ENCODE measurements at places on chromosomes 12 and 14.

DNA sequence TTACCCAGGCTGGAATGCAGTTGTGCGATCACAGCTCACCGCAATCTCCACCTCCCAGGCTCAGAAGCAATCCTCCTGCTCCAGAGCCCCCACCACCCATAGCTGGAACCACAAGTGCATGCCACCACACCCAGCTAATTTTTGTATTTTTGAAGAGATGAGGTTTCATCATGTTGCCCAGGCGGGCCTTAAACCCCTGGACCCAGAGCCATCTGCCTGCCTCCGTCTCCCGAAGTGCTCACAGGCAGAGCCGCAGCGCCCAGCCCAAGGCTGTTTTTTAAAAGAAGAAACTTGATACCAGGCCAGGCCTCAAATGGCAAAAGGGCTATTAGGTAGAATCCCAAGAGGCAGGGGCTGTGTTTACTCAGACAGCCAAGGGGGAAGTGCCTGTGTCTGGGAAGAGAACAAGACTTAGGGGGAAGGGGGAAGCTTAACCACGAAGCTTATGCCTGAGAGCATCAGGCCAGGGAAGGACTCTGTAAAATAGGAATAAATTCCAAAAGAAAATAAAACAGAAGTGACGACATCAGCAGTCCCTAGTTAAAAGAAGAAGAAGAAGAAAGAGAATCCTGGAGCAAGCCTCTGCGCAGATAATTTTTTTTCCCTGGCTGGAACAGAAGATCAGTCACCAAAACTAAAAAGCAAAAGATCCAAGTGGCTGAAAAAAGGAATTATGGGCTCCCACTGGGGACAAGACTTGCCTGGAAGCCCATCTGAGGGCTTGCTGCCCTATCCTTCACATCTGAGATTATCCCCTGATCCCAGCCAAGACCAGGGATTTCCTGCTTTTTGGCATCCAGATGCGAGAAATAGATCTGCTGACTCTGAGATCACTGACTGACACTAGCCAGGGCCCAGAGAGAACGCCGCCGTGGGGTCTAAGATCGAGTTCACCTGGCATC, 170.5 kb downstream of the NDUFA12 start:
- ATAC-seq = no peak

- no peak for ATAC-seq
Observed at GRCh38 chr12:131513606-131514005, 197.3 kb upstream of the SFSWAP start.

DNA sequence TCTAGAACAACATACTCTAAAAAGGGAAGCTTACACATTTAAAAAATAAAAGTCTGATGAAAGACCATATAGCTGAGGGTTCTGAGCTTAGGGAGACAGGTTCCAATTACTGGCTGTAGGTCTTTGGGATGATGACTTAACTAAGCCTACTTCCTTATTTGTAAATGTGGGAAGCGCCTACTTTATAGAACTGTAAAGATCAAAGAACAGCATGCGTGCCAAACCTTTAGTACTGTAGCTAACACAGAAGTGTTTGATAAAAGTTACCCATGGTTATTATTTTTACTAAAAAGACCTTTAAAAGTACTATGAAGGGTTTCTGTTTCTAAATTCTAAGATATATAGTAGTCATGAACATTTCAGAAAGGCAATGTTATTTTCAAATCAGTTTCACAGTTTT, 35.7 kb downstream of the STK38L start:
- no peak for ATAC-seq

DNA sequence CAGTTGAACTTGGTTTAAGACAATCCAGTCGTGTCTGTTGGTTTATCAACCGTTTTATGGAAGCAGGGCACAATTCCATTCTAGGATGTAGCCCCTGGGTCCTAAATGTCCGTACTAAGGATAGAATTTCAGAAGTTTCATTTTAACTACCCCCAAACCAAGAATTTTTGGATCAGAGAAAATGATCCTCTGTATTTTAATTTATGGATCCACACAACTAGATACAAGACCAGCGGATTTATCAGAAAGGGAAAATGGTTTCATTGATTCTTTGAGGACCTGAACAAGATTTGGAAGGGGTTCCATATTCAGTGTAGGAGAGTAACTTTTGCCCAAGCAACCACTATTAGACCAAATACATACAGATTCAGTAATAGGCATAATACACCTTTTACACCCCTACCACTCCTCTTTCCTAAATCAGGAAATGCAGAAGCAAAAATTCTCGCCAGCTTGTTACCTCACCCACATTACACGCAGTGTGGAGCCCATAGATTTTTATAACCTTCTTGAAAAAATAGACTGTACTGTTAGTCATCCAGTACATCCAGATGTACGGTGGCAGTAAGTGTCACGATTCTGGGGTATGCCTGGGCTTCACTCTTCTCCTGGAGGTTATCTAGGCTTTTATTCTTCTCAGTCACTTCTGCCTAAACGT, 1.4 kb upstream of the FBXL14 start:
- no peak for ATAC-seq

DNA sequence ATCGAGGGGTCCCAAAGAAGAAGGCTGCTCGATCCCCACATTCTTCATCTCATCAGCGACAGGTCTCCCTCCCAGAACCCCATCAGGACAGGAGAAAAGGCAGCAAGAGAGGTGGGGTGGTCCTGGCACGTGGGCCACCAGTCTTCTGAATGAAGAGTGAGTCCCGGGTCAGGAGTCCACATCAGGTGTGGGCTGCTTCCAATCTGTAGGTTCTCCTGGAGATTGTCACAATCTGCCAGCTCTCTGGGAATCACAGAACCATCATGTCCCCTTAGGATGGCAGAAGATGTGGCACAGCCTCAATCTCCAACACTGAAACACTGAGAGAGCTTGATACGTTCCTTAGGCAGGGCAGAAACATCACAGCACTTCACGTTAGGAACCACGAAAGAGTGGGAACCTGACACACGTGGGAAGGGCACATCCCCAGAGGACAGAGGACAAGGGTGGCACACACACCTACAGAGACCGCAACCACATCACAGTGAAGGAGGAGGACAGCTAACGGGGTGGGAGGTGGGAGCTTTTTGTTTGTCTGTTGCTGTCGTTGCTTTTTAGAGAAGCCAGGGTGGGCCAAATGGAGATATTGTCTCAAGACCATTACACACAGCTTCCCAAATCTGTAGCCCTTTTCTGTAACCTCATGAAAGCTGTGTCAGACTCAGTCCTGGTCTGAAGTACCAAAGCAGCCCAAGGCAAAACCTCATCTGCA, 284.5 kb downstream of the DPF3 start:
- ATAC-seq = no peak

DNA sequence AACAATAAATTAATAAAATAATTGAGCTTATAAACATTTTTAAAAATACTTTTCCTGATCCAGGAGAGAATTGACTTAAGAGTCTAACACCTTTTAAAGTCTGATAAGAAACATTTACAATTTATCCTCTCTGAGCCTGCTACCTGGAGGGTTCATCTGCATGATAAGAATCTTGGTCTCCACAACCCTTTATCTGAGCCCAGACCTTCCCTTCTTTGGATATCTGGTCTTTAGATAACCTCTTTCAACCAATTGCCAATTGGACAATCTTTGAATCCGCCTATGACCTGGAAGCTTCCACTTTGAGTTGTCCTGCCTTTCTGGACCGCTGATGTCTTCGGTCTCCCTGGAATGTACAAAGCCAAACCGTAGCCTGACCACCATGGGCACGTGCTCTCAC, 1393.3 kb upstream of the TMEM132C start:
- ATAC-seq = no peak

DNA sequence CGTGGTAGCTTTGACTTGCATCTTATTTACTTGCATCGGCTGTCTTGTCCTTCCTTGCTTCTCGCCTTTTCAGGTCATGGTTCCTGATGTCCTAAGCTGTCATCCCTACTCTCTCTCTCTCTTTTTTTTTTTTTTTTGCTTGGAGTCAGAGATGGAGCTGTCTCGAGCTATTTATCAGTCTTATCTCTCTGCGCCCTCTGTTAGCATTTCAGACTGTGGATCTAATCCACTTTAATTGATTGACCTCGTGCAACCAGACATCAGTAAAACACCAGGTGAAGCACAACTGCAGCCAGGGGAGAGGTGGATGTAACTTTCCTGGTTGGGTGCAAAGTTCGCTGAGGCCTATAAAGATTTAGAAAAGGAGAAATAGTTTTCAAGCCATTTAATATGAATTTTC, 554.8 kb downstream of the DIO2 start:
- no peak for ATAC-seq

GRCh38 chr14:84969501-84969900, 560.4 kb upstream of the FLRT2 start:
- ATAC-seq = no peak

- no peak for ATAC-seq
Observed at GRCh38 chr12:55716582-55716957, 724 bp downstream of the BLOC1S1 start.

GRCh38 chr14:28771168-28771567, 4.6 kb downstream of the FOXG1 start:
- ATAC-seq = no peak

- ATAC-seq = peak; percentile 41
Observed at GRCh38 chr12:94644141-94644979, 6.0 kb downstream of the TMCC3 start.

- ATAC-seq = peak; percentile 65
Observed at GRCh38 chr14:96538097-96538989, 36.2 kb downstream of the PAPOLA start.

DNA sequence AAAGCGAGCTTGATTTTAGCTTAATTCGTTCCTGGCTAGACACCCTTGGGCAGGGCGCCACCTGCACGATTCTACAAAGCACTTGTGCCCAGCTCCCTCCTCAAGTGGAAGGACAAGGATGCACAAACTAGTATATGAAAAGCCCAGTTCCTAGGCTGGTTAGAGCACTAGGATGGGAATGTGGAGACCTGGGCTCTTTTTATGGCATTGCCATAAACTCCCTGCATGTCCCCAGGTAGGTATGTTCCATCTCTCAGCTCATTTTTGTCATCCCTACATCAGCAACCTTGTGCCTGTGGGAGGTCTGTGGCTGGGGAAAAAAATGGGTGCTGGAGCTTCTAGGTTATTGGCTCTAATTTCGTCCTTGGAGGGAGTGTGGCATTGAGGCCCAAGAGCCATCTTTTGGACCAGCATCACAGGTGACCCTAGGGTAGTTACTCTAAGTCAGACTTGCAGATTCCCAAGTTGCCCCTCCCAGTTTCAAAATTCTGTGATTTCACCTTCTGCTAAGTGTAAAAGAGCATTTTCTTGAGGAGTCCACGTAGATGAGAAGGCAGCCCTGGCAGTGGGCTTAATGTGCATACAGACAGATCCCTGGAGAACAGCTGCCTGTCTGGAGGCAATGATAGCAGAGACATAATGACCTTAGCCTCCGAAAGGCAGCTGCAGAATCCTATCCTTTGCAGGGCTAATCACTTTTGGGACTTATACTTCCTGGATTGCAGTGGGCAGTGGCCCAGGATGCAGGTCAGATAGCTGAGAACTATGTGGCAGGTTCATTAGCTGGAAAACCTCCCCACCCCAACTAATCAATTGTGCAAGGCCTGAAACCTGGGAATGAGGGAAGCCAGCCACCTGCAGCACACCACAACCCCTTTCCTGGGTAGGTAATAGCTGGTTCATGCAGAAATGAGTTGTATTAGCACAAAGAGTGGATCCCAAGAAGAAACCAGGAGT, 47.6 kb upstream of the BDKRB2 start:
- no peak for ATAC-seq

GRCh38 chr12:54601841-54602240, 13.4 kb upstream of the PPP1R1A start:
- ATAC-seq = no peak

- ATAC-seq = no peak
Observed at GRCh38 chr14:79436335-79436734, 775.0 kb downstream of the DIO2 start.

DNA sequence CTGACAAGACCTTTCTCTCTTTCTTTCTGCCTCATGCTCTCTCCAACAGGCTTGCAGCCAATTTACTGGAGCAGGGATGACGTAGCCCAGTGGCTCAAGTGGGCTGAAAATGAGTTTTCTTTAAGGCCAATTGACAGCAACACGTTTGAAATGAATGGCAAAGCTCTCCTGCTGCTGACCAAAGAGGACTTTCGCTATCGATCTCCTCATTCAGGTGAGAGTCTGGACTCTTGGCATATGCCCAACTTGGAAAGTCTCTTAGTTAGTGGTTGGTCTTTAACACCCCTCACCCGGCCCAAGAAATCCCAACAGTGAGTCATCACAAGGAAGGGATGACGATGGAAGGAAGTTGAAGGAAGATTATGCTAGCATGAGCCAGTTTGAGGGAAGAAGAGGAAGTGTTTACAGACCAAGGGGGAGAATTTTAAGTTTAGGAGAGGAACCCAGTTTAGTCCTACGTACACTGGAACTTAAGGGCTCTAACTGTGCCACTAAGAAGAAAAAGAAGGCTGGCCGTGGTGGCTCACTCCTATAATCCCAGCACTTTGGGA, 189.7 kb downstream of the ETV6 start:
- no peak for ATAC-seq

GRCh38 chr12:65734226-65734625, 90.1 kb upstream of the HMGA2 start:
- ATAC-seq = no peak

GRCh38 chr12:52327830-52328500, 6.8 kb upstream of the KRT83 start:
- no peak for ATAC-seq

DNA sequence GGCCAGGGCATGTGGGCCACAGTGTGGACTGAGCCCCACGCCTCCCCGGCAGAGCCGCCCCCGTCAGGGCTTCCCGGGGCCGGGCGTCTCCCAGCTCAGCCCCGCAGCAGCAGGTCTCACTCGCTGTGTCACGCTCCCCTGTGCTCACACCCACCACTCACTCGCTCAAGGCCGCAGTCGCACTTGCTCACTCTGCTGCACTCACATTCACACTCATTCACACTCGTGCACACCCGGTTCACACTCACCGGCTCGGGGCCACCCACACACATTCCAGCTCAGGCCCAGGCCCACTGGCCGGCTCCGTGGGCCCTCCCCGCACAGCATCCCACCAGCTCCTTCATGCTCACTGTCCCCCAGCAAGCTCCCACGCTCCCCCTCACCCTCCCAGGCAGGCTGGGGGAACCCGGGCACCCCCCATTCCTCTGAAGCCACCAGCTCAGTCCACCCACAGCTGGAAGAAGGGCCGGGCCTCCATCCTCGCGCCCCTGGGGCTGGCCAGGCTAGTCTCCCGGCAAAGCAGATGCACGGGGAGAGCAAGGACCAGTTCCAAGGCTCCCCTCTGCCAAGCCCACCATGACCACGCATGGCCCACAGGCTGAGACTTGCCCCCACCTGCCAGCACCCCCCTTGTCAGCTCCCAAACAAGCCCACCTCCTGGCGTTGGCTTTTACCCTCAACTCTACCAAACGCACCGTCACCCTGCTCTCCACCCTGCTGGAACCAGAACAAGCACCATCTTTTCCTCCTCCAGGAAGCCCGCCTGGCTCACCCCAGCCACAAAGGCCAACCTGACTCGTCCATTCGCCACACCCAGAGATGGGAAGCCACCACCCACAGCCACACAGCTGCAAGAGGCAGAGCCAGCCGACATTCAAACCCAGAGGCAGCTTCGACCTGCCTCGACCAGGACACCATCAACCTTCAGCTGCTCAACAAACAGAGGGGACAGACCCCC, 28.0 kb downstream of the NCOR2 start:
- ATAC-seq = no peak

- no peak for ATAC-seq
Observed at GRCh38 chr12:24034160-24034559, 84.7 kb upstream of the SOX5 start.

GRCh38 chr12:17028348-17028747, 422.4 kb upstream of the LMO3 start:
- peak; percentile 7 for ATAC-seq

GRCh38 chr12:104132351-104132956, 5.6 kb downstream of the NFYB start:
- no peak for ATAC-seq

Measured in activated CD4-positive, CD25-positive, alpha-beta regulatory T cell treated with anti-CD3 and anti-CD28 coated beads, Interleukin-2, amount 50 U/mL, for 24 hours (primary cell).